Activated effector memory CD4-positive, alpha-beta T cell treated with Interleukin-2 at 50 U/mL for 16 hours (primary cell): ENCODE measurements at places on chromosomes 5 and 9.

- no peak for DNase-seq
Measured at GRCh38 chr9:35308316-35308715, 146.5 kb downstream of the UNC13B start.

DNA sequence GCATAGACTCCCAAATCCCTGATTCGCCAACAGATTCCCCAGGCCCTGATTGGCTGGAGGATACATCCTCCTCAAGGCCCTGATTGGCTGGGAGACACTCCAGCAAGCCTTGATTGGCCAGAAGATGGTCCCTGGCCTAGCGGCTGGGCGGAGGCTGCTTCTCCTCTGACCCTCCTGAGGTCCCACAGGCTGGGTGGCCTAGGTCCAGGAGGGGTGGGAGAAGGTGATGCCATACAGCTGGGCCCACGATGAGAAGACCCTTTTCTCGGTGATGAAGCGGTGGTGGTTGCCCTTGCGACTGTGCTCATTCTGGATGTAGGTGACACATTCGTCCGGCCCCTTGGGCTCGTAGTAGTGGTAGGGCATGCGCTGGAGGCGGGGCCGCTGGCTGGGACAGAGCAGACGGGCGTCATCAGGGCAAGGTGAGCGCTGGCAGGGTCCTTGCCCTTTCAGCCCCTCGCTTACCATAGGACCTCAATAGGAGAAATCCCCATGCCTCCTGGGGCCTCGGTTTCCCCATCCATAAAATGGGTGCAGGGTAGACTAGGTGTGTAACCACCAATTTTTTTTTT is 9.0 kb upstream of the AK1 start:
- no peak for DNase-seq

- DNase-seq, result no peak
Measured at GRCh38 chr5:150598821-150599273, 41.6 kb upstream of the SYNPO start.

GRCh38 chr5:180670586-180671359 is 21.4 kb upstream of the FLT4 start:
- DNase-seq, result no peak

- DNase-seq, result no peak
Measured at GRCh38 chr5:95398989-95399388, 7.8 kb downstream of the FAM81B start.

DNA sequence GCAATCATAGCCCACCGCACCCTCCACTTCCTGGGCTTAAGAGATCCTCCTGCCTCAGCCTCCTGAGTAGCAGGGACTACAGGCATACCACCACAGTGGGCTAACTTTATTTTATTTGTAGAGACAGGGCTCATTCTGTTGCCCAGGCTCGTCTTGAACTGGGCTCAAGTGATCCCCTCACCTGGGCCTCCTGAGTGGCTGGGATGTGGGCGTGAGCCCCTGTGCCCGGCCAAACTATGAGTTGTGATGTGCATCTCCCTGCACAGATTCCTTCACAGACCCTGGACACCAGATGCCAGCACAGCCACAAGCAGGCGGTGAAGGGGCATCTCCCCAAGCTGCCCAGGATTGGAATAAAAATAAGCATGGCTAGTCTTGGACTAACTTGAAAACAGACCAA is 244.9 kb upstream of the IRX1 start:
- no peak for DNase-seq

DNA sequence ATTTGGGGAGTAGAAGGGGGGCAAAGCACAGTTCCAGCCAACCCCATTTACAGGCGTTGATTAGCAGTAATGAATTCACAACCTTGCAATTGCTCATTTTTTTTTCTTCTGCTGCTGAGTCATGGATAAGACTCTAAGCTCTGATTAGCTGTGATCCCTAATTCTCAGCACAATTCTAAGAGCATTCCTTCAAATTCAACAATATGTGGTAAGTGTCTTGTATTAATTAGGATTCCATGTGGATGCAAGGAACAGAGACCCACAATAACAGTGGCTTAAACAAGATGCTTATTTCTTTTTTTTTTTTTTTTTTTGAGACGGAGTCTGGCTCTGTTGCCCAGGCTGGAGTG is 133.4 kb downstream of the PALM2AKAP2 start:
- no peak for DNase-seq

DNA sequence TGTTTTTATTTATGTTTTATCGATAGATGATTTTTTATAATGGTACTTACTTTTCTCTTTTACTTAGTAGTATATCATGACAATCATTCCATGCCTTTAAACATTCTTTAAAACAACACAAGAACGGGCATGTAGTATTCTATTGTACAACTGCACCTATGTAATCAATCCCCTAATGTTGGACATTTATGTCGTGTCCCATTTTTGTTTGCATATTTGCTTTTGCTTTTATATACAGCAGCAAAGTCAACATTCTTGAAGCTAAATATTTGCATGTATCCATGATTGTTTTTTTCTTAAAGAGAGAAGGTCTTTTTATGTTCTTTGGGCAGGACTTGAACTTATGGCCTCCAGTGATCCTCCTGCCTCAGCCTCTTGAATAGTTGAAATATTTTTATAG is 527.0 kb upstream of the CLINT1 start:
- no peak for DNase-seq

- no peak for DNase-seq
Measured at GRCh38 chr9:69054989-69055388, 19.4 kb downstream of the FXN start.

- DNase-seq, result no peak
Measured at GRCh38 chr5:83527722-83528438, 56.3 kb downstream of the VCAN start.

GRCh38 chr9:122367774-122368460 is 2.9 kb upstream of the PTGS1 start:
- DNase-seq, result no peak

- no peak for DNase-seq
Measured at GRCh38 chr5:109956884-109957283, 267.2 kb downstream of the MAN2A1 start.

DNA sequence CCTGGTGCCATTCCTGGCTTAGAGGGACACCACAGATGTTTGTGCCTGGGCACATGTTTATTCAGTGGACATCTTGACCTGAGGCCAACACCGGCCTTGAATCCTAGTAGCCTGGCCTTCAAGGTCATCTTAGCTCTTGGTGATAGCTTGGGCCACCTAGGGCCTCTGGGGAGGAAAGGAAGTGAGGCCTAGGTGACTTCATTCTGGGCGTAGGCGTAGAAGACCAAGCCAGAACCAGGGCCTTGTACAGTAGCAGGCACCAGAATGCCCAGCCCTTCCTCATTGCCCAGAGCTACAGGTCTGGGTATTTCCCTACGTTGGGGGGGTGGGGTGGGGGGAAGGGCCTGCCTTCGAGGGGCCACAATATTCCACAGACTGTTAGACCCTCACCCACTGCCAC is 33.8 kb downstream of the WNK2 start:
- no peak for DNase-seq

GRCh38 chr9:127912296-127912695 is 4.5 kb downstream of the ST6GALNAC4 start:
- no peak for DNase-seq

GRCh38 chr9:104482921-104483570 is 21.0 kb upstream of the OR13F1 start:
- DNase-seq, result no peak

DNA sequence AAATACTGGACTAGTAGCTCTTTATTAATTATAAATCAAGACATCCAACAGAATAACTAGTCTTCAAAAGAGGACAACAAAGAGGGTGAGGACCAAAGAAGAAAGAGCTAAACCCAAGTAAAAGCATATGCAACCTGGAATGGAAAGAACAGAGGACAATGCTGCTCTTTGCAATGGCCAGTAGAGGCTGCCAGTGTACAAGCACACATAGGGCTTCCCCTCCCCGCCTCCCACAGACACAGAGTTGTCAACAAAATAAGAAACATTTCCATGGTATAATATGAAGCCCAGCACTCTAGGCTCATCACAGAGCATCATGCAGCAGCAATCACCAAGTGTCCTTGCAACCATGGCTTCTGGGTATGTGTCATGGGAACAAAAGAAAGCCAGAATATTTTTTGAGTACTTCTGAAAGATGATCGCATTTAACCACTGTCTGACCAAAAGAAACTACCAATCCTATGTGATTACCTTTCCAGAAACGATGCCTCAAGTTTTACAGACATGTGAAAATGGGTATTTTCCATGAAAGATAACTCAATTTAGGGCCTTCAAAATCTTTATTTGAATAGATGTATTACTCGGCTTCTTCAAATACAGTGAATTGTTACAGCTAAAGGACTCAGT is 58.1 kb downstream of the RFX3 start:
- peak; percentile 42 for DNase-seq

GRCh38 chr9:135123773-135124134 is 36.3 kb downstream of the OLFM1 start:
- DNase-seq, result no peak

GRCh38 chr5:65021527-65022226 is 252.9 kb downstream of the CWC27 start:
- DNase-seq, result no peak
